ENCODE measurements at places on chromosomes 16 and 17. TPM values are rescaled to one million over a fixed set of nuclear protein-coding genes. Genes with fewer than 3 reads are reported as not detected.

CPNE7 gene
- total RNA-seq, result 0.39 TPM

SEC14L5 gene
- total RNA-seq, result not detected

CHST4 gene
- total RNA-seq, result not detected

CCL8 gene
- total RNA-seq, result not detected

SMIM5 gene
- total RNA-seq, result 2.0 TPM

NTN1 gene
- not detected for total RNA-seq

RDM1 gene
- total RNA-seq, result not detected

SAMD14 gene
- total RNA-seq, result not detected

WNT3 gene
- 0.24 TPM for total RNA-seq

DNA sequence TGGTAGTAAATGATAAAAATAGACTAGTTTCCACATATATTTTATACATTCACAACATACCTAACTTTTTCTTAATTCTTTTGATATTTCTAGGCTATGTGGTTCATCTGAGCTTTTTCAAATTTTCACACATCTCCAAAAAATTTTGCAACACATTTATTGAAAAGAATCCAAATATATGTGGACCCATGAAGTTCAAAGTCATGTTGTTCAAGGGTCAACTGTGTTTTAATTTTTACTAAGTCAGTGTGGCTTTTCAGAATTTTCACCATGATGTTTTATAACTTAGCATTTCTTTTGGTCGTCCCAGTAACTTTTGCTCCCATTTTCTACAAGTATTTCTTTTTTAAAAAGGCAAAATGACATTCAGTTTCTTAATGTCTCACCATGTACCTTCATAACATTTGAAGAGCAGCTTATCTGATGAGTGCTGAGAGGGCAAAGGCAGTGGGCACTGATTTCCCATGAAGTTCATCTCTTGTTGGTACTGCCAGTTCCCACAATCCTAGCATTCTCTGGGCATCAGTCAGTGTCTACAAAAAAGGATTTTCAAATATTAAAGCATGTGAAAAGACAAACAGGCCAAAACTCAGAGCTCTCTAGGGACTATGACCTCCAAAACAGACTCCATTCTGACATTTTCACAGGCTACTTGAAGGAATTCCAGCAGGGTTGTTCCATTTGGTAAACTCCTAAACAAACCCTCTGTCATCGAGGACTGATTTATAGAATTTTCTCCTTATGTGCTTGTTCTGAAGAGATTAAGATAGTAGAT, 80.3 kb downstream of the MRTFB start:
- no peak for DNase-seq

GRCh38 chr16:27795992-27796614, 246.2 kb downstream of the KATNIP start:
- DNase-seq, result no peak

- DNase-seq, result no peak
Observed at GRCh38 chr17:50206604-50207293, 5.3 kb upstream of the COL1A1 start.

DNA sequence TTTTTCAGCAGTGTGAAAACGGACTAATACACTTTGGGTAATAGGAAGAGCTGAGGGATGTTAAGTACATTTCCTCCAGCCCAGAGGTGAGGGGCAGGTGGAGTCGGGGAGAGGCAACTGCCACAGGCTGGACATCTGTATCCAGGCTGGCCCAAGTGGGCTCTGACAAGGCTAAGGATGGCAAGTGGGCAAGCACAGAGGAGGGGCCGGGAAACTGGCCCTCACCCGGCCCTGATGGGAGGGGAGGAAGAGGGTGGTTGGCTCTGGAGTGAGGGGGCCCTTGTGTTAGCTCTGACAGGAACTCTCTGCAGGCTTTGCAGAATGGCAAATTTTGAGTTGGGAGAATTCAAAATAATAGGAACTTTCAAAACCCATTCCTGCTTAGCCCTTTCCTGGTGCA, 251.0 kb upstream of the TNRC6C start:
- no peak for DNase-seq

DNA sequence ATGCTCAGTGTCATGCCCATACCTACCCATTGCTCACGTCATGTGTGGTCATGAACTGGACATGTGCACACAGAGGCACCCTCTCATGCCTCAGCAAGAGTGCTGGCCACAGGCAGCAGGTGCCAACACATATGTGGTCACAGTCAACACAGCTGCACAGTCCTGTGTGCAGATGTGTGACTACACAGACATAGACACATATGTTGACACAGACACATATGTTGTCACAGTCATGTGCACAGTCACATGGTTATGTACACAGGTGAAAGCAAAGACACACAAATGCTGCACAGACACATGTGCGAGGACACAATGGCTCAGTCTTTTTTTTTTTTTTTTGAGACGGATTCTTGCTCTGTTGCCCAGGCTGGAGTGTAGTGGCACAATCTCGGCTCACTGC, 11.3 kb downstream of the SLC4A1 start:
- DNase-seq, result no peak

- no peak for DNase-seq
Observed at GRCh38 chr17:721540-721937, 6.9 kb upstream of the VPS53 start.

GRCh38 chr17:30554839-30555751, 77.9 kb downstream of the GOSR1 start:
- DNase-seq, result no peak

DNA sequence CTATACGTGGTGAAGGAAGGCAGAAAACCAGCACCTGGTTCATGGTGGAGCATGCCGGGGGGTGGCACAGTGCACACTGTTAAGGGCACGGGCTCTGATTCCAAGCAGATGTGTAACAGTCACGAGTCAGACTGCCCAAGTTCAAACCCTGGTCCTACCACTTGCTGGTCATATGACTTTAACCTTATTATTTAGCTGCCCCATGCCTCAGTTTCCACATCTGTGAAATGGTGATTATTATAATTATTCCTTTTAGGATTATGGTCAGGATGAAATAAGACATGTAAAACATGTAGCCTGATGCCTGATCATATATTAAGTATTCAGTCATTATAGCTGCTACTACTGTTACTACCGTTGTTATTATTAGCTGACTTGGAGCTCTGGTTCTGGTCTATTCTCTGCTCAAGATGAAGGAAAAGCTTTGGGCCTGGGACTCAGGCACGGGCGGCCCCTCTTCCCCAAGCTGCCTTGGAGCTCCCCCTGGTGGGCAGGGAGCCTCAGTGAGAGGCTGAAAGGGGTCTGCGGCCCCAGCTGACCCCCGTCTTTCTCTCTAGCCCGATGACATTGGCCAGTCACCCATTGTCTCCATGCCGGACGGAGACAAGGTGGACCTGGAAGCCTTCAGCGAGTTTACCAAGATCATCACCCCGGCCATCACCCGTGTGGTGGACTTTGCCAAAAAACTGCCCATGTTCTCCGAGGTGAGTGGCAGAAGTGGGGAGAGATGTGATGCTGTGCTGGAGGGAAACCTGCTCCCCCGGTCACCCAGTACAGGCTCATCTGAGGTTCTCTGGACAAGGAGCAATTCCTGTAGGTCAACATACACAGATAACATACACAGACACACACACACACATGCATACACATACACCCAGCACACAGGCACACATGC, 14.0 kb downstream of the NR1D1 start:
- no peak for DNase-seq

- DNase-seq, result no peak
Observed at GRCh38 chr16:64773184-64773583, 348.7 kb downstream of the CDH11 start.

- no peak for DNase-seq
Observed at GRCh38 chr17:66679631-66680517, 155.0 kb upstream of the CACNG5 start.

GRCh38 chr16:55257966-55258613, 65.9 kb upstream of the IRX6 start:
- no peak for DNase-seq

DNA sequence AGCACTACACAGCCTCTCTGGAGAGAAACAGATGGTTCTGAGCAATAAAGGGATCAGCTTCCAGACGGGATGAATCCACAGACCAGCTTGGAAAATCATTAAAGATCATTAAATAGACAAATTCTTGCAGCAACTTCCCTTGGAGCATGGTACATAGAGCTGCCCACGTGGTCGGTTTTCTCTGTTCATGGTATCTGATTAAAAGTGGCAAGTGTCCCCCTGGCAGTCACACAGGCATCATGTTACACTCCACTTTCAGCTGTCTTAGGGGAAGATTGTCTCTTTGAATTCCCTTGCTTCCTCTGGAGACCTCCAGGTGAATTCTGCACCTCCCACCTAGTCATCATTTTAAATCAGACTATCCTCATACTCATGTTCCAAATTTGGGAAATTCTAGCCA, 92.2 kb upstream of the CACNG3 start:
- no peak for DNase-seq

DNA sequence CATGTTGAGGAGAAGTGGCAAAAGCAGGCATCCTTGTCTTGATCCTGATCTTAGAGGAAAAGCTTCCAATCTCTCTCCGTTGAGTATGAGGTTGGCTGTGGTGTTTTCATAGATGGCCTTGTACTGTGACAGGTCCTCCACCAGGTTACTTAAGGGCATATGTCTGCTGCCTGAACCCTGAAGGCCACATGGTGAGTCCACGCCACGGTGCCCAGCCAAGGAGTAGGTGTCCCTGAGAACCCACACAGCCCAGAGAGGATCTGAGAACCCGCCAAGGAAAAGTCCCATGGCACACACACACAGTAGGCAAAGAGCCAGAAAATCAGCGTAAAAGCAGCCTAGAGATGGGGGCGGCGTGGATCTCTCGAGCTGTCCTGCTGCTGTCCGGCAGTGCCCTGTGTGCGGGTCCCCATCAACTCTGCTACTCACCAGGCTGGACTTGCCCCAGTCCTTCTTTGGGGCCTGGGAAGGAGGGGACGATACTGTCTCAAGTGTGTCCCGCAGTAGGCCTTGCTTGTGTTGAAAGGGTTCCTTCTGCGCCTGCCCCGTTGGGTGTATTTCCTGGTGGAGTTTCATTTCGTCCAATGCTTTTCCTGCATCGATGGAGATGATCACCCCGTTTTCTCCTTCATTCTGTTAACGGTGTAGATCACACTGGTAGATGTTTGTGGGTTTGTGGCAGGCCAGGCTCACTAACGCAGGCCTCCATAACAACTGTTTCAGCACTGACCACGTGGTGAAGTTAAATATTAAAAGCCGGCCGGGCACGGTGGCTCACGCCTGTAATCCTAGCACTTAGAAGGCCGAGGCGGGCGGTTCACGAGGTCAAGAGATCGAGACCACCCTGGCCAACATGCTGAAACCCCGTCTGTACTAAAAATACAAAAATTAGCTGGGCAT, 90.8 kb upstream of the DNAH17 start:
- no peak for DNase-seq

DNA sequence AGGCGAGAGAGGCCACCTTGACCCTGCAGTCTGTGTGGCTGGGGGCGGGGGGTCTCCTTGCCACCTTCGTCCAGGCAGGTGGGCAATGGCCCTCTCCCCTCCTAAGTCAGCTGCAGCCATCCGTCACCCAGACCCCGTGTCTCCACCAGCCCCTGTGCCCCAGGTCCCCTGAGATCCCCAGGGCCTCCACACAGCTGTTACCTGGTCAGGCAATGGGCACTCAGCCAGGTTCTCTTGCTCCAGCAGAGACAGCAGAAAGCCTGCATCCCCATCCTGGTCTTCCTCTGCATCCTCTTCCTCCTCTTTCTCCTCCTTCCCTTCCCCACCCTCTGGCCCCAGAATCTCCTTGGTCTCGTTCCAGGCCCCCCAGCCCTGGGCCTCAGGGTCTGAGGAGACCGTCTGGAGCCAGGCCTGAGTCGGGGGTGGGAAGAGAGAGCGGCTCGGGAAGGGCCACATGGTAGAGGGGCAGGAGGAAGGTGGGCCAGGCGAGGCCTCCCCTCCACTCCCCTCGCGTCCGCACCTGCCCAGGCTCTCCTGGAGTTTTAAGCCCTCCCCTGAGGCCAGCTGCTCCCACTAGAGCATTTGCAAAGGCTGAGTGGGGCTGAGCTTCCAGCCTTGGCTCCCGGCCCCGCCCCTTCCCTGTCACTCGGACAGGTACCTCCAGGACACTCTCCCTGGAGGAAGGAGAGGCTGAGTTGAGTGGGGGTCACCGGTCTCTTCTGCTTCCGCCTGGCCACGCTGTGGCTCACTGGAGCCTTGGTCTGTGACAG, at the start of gene PABPN1L:
TSS of gene PABPN1L (minus strand) at position 510 of the 770 bp plus-strand sequence. CDS start at position 456, 54 bp downstream.
- DNase-seq, result no peak

GRCh38 chr16:52399116-52399515, 147.8 kb downstream of the TOX3 start:
- no peak for DNase-seq

- DNase-seq, result no peak
Observed at GRCh38 chr17:33494151-33494550, 201.1 kb upstream of the ASIC2 start.

GRCh38 chr16:50615891-50616290, 65.2 kb downstream of the SNX20 start:
- DNase-seq, result no peak

DNA sequence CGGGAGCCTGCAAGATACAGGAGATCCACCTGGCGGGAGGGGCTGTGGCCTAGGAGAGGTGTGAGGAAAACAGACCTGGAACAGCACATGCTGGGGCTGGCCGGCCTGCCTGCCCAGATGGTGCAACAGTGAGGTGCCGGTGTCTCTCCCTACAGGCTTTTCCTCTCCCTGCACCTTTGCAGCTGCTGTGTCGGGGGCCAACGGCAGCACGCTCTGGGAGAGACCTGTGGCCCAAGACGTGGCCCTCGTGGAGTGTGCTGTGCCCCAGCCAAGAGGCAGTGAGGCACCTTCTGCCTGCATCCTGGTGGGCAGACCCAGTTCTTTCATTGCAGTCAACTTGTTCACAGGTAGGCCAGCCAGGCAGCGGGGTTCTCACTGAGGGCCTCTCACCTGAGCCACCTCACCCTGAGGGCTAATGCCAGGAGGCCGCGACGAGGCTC, 15.9 kb downstream of the RGS11 start:
- no peak for DNase-seq

DNA sequence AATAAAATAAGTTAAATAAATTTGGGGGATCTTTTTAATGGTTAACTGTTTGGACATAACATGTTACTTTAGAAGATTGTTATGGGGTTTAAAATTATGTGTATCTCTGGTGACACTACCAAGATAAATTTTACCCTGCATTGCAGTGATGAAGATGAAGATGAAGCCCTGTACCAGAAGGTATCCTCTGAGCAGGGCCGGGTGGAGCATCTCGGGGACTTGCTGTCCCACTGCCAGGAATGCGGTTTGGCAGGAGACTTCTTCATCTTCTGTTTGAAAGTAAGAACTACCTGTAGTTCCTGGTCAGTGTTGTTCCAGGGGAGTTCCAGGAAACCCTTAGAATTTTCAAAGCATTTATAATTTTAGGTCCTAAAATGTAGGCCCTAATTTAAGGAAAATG, 64.0 kb downstream of the TANGO6 start:
- DNase-seq, result no peak
